ENCODE measurements at places on chromosomes 5 and 9. TPM values are rescaled to one million over a fixed set of nuclear protein-coding genes. Genes with fewer than 3 reads are reported as not detected.

DNA sequence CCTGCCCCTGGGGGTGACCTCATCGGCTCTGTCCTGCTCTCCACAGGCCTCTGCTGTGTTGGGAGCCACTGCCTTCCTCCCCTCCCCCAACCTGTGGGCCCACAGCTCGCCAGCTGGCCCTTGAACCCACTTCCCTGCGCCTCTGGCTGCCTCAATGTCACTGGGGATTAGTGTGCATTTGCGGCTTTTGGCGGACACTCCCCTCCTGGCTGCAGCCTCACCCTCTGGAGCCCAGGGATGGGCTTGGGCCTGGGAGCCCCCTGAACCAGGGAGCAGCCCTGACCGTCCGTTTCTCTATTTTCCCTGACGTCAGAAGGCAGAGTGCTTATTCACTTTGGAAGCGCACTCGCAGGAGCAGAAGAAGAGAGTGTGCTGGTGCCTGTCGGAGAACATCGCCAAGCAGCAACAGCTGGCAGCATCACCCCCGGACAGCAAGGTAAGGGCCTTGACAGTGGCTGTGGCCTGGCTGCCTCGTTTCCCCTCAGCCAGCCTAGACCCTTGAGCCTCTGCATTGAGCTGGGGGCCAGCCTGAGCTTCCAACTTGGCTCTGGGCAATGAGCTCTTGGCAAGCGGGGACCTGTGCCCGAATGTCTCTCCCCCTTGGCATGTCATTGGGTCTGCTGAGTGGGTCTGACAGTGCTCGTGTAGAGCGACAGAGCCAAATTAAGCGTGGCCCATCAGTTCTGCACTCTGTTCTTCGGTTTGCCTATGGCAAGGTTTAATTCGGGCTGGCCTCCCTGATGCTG is 73.1 kb downstream of the RGS3 start:
- peak; percentile 88 for DNase-seq

GRCh38 chr5:102858808-102859207 is 103.7 kb downstream of the PAM start:
- no peak for DNase-seq

The TSSK1B gene
- total RNA-seq = 0.18 TPM

The KCNIP1 gene
- total RNA-seq = not detected

DNA sequence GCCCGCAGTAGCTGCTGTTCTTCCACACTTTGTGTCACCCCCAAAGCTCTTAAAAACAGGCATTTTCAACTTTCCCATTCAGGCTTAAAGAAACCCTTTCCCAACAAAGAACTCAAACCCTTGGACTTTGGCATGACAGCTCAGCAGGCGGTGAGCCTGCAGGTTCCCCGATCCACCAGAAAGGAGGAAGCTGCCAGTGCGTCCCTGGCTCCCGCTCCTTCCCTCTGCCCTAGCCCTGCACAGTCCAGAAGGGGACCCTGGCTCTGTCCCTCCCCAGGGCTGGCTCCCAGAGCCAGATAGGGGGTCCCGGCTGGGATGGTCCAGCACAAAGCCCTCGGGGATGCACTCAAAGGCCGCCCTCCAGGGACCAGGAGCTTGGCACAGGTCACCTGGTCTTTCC is 9.6 kb downstream of the SLC9A3 start:
- DNase-seq = no peak

The TOR4A gene
- total RNA-seq = 10.4 TPM

DNA sequence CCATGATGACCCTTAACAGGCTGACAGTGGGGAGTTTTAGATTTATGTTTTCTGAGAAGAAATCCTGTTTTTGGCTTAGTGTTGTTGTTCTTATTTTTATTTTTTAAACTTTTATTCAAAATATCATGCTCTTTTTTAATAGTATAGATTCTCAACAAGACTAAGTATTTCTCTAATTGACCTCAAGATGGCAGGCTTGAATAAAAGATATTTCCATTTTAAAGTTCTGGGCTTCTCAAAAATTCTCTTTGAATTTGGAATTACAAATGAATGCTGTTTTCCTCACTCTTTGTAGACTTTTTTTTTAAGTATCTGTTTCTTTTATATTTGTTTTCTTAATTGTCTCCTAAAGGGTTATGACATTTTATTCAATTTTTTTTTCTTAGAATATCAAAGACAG is 50.0 kb upstream of the SH3GL2 start:
- no peak for DNase-seq

DNA sequence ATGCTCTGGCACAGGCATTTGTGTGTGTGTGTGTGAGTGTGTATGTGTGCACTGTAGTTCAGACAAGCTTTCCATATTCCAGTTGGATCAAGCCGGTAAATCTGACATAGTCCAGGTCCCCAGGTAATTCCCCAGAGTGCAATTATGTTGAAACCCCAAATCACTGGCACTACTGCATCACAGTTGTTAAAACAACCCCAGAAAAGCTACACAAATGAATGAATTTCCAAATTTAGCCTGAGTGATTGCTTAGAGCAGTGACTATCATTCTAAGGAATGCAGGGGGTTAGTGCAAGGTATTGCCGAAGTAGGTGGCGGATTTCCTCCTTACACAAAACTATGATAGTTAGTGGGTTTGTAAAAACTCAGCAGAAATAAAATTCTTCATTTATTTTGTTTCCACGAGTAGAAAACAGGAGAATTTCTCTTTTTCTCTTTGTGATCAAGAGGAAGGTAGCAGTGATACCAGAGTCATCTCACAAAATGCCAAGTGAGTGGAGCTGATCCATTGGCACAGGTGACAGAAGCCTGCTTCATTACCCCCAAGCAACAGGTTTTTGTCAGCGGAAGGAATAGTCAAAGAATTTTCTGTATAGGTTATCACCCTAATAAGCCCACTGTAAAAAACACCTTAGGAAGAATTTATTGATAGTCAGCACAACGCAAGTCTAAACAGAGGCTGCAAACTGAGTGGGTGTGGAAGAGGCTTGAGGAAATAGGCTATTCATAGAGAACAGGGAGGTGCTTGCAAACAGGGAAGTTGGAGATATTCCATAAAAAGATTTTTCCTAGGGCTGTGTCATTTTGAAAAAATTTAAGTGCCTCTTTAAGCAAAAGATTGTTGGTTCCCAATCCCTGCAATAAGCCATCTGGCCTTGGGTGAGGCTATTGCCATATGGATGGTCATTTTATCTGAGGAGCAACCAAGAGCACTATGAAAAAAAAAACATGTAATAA is 385.1 kb downstream of the CHSY3 start:
- DNase-seq = no peak

The FOXD4L6 gene
- not detected for total RNA-seq

The PLPP7 gene
- 9.5 TPM for total RNA-seq

- no peak for DNase-seq
Observed at GRCh38 chr5:119269061-119269944, 86.5 kb upstream of the TNFAIP8 start.

The SPINK4 gene
- not detected for total RNA-seq

The GMCL2 gene
- total RNA-seq = not detected

DNA sequence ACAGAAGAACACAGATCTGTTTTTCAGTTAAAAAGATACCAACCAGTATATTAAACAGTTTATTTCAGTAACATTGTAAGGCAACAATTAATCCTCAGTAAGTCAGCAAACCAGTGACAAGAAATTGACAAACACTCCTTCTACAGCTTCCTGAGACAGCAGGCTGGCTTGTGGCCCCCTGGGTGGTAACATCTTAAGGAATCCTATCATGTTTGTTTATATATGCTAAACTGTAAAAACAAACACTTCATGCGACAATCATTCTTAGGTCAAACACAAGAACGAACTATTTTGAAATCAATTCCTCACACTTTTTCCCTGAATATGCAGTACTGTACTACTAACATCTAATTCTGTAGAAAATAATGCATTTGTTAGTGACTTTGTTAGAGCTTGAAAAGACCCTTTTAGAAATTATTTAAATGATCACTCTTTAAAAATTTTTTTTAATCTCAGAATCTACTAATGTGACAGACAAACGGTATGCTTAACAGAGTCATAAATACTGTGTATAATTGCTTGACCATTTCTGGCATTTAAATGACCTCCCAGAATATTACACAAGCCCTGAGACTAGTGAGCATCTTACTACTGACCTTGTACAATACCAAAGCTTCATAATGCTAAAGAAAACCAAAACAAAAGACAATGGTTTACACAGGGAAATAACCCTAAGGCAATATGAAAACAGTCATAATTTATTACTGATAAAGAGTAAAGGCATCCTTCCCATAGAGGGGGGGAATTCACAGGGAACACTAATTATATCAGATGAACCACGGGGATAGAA is 48.2 kb downstream of the ERMP1 start:
- no peak for DNase-seq

DNA sequence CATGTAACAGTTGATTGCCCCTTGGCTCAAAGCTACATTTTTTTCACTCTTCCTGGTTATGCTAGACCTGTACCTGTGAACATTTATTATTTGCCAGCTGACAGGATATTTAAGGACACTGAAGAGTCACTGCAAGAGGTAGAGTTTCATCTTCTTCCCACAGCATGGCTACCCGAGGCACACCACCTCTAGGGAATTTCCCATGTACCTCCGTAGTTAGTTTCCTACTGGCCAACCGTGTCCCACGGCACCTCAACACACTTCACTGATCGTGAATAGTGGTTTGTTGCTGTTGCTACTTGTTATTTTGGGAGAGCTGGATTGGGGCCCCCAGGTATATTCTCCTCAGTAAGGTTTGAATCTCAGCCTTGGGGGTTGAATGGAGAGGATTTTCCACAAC is 648.6 kb downstream of the SEMA5A start:
- no peak for DNase-seq

DNA sequence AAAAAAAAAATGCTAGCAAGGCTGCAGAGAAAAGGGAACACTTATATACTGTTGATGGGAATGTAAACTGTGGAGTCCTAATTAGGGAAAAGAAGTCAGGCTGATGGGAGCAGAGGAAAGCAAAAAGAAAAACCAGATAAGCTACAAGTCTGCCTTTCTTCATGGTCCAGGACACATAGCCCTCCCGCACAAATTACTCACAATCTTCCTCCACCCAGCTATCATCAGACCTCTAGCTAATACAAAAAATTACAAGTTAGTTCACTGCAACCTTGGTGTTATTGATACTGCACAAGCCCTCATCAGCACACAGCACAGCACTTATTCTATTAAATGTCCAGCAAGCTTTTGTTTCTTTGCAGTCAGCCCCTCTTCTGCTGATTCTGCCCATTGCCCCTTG is 186.0 kb upstream of the ADRA1B start:
- DNase-seq = no peak

- DNase-seq = no peak
Observed at GRCh38 chr5:102974177-102974576, 145.8 kb downstream of the GIN1 start.

- no peak for DNase-seq
Observed at GRCh38 chr9:2321523-2322148, 300.0 kb upstream of the VLDLR start.

DNA sequence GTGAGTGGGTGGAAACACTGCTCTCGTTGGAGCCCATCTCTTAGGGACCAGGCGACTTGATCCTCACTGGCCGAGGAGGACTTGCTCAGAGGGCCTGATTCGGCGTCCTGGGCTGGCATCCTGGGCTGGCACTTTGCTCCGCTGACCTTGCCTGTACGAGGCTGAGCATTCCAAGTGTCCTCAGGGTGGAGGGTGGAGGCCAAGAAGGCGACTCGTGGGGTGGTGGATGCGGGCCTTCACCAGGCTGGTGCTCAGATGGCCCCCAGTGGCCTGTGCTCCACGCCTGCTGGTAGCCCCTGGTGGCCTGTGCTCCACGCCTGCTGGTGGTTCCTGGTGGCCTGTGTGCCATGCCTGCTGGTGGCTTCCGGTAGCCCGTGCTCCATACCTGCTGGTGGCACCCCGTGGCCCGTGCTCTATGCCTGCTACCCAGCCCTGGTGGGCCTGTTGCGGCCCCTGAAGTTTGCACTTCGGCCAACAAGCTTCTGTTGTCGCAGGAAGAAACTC is 42.9 kb downstream of the PHF2 start:
- no peak for DNase-seq

DNA sequence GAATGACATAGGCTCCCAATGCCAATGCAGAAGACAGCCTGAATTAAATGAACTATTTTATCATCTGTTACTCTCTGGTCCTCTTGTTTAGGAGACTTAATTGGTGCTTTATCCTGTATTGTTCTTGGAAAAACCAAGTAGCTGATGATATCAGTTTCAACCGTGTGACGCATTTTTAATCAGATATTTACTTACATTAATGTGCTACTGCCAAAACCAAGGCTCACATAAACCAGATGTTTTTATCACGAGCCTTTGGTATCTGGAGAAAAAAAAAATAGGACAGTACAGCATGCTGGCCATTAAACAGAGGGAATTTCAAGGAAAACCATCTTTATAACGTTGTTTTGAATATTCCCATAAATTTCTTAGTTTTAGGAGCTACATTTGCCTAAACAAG is 90.1 kb downstream of the ICE1 start:
- no peak for DNase-seq

DNA sequence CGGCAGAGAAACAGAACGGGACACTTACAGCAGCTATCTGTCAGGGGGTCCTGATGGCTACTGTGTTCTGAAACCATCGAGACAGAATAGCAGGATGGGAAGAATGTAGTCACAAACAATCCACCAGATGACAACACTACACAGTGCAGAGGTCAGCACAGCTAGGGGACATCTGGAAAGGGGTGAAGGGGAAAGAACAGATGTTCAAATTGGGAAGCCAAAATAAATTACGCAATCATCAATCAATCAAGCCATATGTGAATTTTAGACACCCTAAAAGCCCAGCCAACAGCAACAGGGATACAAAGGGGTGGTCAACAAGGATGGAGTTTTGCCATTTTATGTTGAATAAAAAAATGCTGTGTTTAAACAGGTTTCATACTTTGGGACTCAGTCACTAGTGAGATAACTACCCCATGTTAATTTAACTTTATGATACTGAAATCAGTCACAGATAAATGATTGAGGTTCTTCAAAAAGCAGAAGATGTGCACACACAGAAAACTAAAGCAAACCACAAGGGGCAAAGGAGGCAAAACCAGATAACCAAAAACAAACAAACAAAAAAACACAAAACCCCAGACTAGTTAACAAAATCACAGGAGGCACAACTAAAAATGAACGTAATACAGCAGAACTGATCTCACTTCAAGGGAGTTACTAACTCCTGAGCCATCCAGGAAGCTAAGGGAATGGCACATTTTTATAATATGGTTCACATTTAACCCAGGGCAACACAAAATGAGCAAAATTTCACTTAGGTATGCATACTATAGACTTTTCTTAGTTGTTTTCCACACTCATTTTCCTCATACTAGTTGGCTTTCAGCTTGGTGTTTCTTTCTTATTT is 65.9 kb downstream of the HABP4 start:
- no peak for DNase-seq

DNA sequence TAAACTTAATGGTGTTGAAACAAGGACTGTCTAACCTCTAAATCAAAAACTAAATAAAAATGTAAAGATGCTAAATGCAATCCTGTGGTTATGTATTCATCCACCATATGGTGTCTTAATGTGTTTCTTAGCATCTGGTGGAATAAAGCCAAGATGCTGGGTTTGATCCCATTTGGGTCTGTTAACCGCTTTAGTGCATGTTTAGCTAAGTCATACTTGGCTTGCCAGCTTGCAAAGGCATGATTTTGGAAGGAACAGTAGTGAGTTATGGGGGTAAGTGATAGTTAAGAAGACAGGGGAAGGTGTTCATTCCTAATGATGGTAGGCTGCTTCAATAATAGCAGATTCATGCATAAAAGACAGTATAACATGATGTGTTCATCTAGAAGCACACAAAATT is 139.0 kb upstream of the SLC27A6 start:
- DNase-seq = no peak

- DNase-seq = no peak
Observed at GRCh38 chr5:146529984-146530383, 14.0 kb upstream of the GPR151 start.
